ENCODE measurements at places on chromosomes 6 and 20.
A peak's percentile ranks its signal among the peaks of the same experiment; 100 is the strongest.

DNA sequence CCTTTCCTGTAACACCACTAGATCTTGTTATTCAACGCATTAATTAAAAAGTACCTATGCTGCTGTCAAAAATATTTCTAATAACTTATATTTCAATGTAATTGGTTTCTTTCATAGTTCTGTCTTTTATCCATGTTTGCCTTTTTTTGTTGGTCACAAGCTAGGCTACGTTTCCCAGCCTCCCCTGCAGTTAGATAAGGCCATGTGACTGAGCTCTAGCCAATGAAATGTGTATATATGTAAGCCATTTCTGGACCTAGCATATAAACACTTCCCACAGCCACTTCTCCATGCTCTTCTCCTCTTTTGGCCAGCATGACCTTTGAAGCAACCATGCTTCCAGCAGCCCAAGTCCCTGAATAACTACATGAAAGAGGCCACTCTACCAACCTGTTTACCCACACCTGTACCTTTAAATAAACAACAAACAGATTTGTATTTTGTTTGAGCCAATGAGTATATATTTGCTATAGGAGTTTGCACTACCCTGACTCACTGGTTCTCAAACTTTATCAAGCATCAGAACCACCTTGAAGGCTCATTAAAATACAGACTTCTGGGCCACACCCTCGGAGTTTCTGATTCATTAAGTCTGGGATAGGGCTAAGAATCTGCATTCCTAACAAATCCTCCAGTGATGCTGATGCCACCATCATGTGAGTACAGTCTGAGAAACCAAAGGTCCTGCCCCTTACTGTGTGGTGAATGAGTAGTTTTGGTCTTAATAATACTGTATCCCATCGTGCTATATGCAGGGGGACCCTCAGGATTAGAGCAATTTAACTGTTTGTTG is 45.6 kb upstream of the BEND6 start:
- no peak for DNase-seq

DNA sequence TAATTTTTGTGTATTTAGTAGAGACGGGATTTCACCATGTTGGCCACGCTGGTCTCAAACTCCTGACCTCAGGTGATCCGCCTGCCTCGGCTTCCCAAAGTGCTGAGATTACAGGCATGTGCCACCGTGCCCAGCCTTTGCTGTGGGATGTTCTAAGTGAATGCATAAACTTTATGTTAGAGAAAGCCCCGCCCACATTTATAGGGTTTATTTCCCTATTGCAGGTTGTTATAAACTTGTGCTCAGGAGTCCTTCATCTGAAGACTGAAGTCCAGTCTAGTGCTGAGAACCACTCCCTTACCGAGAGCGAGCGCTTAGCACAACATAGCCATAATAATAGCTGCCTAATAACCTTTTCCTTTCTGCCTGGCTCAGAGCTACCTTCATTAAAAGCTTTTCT is 75.4 kb upstream of the ZNF217 start:
- DNase-seq, result no peak

GRCh38 chr6:296151-297122 is 4.2 kb downstream of the DUSP22 start:
- peak; percentile 43 for DNase-seq

DNA sequence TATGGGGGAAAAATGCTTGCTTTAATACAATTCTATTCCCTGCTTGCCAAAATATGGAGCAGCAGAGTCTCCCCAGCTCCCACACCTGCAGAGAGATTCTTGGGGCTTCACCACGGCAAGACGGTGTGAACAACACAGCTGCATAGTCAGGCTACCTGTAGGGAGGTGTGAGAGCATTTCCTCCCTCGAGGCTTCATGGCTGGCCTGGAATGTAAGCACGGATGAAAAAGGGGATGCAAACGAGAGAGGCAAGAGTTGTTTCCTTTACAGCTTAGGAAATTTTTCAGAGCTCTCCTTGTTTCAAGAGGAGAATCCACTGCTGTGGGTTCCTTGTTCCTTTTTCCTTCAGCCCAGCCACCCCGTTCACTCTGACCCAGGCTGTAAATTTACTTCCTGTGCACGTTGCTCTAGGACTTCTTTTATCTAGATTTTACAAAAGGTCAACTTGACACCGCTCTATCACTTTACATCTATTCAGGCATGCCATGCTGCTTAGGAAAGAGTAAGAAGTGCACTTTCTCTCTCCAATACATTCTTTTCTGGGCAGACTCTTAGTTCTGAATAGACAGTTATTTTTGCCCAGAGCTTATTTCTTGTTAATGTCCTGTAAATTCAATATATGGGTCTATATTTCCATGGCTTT is 197.1 kb downstream of the KHDC1L start:
- DNase-seq, result no peak

DNA sequence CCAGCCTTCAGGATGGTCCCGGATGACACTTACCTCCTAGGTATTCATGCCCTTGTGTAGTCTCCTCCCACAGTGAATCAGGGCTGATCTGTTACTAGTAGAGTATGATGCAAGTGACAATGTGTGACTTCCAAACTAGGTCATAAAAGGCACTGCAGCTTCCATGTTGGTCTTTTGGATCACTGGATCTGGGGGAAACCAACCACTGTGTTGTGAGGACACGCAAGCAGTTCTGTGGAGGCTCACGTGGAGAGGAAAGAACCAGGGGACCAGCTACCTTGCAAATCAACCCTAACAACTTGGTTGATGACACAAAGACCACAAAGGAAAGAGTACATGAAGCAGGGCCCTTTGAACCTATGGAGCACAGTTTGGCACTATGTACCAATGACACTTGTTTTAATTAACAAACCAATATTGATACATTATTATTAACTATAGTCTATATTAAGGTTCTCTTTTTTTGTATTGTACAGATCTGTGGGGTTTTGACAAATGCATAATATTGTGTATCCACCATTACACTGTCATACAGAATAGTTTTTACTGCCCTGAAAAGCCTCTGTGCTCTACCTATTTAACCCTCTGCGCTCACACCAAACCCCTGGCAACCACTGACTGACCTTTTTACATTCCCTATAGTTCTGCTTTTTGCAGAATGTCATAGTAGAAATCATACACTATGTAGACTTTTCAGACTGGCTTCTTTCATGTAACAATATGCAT is 16.3 kb upstream of the SDCBP2 start:
- no peak for DNase-seq

GRCh38 chr20:35120012-35120701 is 27.0 kb downstream of the EDEM2 start:
- DNase-seq, result no peak

- no peak for DNase-seq
These were observed 230.3 kb downstream of the IBTK start for GRCh38 chr6:82017288-82017687.

- no peak for DNase-seq
These were observed 133.2 kb upstream of the PTPN1 start for GRCh38 chr20:50376888-50377459.

DNA sequence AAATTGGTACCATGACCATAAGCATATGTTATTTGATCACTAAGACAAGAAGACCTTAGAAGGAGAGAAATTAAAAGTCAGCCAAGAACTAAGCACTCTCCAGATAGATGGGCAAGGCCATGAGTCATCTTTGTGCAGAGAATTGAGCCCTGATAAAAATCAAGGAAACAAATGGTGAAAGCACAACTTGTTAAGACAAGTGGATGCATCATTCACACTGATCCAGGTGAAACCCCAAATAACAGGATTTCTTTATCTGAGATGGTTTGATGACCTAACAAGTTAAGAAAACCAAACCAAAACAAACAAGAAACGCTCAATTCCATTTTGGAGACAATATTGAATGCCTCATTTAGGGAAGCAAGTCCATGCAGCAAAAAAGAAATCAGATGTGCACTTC is 121.6 kb downstream of the ADAT2 start:
- no peak for DNase-seq

- no peak for DNase-seq
These were observed 34.2 kb downstream of the PAX1 start for GRCh38 chr20:21739682-21740081.

- no peak for DNase-seq
These were observed 116.4 kb upstream of the THBS2 start for GRCh38 chr6:169370054-169370453.

DNA sequence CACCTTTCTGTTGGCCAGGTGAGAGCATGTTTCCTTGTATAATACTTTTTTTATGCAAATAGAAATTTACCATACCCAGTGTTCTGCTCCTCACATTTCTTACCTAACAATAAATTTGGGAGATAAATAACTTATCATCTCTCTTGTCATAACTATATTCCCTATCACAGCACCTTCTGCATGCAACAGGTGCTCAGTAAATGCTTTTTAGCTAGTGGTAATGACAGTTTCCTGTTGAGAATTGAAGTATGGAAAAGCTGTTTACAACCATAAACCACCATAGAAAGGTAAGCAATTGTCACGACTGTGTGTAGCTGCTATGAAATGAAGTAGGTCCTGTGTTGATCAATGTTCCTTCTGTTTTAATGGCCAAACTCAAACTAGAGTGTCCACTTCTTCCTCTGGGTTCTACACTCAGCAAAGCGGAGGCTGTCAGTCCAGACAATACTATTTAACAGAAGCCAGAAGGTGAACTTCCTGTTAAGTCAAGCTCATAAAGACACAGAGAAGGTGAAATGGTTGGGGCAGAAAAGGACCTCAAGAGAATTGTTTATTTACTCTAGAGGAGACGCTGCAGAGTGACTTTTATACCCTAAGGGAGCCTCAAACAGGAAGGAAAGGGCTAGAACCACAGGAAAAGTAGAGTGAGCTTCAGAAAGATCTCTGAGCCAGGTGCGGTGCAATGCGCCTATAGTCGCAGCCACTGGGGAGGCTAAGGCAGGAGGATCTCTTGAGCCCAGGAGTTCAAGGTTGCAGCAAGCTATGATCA is 84.0 kb upstream of the SLC22A16 start:
- no peak for DNase-seq

DNA sequence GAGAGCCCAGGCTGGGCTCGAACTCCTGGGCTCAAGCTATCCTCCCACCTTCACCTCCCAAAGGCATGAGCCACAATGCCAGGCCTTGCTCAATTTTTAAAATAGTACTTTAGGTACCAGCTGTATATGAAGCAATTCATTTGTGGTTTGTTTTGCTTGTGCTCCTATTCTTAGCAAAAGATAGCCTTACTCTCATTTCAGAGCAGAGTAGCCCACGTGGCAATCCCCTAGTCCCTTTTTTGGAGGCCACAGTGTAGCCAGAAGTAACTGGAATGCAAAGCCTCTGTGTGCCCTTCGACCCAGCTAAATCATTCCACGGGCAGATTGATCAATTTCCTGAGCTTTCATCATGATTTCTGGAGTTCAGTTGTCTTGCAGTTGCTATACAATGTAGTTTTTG is 372.2 kb downstream of the NRN1 start:
- DNase-seq, result no peak

DNA sequence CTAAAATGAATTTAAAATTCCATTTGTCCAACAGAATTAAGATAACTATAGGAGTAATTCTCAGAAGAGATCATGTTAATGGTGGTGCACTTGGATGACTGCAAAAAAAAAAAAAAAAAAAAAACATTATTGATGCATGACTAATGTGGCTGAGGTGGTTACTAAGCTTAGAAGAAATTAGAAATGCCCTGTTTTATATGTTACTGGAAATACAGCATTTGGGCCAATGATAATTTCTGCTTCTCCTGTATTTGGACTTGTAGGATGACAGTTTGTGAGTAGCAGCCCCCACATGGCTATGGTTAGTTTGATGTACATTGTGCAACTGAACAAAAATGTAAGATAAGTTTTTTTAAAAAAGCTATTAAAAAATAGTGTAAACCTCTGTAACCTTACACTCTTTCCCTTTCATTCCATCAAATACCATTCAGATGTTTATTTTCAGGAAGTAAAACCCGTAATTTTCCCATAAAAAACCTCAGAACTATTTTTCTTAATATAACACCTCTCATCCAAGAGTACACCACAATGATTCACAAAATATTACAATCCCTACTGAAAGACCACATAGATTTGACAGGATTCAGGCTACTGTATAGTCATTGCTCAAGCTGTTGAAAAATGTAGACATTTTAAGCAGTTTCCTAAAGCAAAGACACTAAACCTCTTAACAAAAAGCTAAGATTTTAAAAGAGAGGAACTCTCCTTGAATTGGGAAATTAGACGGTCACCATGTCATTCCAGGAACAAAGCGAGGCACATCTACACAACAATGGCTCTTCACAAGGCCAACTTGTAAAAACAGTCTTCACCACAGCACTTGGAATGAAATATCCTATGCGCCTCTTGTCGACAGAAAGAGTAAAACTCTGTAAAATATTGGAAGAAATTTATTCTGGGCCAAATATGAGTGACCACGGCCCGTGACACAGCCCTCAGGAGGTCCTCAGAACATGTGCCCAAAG is 83.0 kb downstream of the WDR27 start:
- no peak for DNase-seq

All from lung (tissue), 17 donors.